ENCODE measurements at places on chromosomes 6 and 20. TPM values are rescaled to one million over a fixed set of nuclear protein-coding genes. Genes with fewer than 3 reads are reported as not detected.

The TBC1D32 gene
- total RNA-seq, result 8.6 TPM

The FAM229B gene
- 7.0 TPM for total RNA-seq

The RNF182 gene
- total RNA-seq, result 0.42 TPM

The TMEM217 gene
- 0.46 TPM for total RNA-seq

The HLA-DRB1 gene
- 37.6 TPM for total RNA-seq

The ZFP64 gene
- 25.9 TPM for total RNA-seq

The RXRB gene
- 17.8 TPM for total RNA-seq

The CCDC170 gene
- 0.22 TPM for total RNA-seq

The SIRPB2 gene
- 1.8 TPM for total RNA-seq

The FUCA2 gene
- 3.3 TPM for total RNA-seq

The CRISP3 gene
- 4.3 TPM for total RNA-seq

The HEY2 gene
- total RNA-seq, result 0.80 TPM

The FAM209A gene
- not detected for total RNA-seq

The RAET1L gene
- 4.5 TPM for total RNA-seq

The LINC00237 gene
- not detected for total RNA-seq

The SYCP2L gene
- 0.29 TPM for total RNA-seq

The NT5E gene
- 7.4 TPM for total RNA-seq

The PLCB4 gene
- total RNA-seq, result 2.7 TPM

The ENPP4 gene
- 2.0 TPM for total RNA-seq

Measured in lower leg skin (tissue), 4 donors.